Activated CD8-positive, alpha-beta memory T cell treated with anti-CD3 and anti-CD28 coated beads for 24 hours (primary cell): ENCODE measurements at places on chromosomes 12 and 14.

DNA sequence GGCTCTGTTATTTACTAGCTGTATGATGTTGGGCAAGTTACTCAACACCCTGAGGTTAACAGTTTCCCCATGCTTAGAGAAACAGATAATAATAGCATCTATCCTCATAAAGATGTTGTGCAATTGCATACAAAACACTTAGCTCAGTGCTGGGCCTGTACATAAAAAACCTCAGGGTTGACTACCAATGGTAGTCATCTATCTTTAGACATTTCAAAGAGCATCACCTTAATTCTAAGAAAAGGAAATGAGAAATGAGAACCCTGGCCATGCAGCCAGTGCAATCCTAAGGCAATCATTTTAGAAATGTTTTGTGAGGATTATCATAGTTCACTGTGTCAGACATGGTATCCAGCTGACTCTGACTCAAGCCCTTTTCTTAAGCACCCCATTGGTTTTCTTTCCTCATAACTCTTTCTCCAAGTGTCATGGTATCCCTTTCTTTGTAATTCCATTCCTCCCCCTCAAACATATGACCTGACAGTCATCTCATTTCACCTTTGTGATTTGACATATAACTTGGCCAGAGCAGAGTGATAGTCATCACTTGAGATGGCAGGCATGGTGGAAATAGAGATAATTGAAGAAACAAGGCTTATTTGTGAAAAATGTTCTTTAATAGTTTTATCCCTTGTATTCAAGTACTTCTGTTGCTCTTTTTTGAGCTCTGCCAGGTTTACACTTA is 29.5 kb upstream of the OSBPL8 start:
- no peak for DNase-seq

- DNase-seq = no peak
Measured at GRCh38 chr12:27861428-27862167, 81.6 kb upstream of the MANSC4 start.

- no peak for DNase-seq
Measured at GRCh38 chr14:96568621-96569020, 66.4 kb downstream of the PAPOLA start.

DNA sequence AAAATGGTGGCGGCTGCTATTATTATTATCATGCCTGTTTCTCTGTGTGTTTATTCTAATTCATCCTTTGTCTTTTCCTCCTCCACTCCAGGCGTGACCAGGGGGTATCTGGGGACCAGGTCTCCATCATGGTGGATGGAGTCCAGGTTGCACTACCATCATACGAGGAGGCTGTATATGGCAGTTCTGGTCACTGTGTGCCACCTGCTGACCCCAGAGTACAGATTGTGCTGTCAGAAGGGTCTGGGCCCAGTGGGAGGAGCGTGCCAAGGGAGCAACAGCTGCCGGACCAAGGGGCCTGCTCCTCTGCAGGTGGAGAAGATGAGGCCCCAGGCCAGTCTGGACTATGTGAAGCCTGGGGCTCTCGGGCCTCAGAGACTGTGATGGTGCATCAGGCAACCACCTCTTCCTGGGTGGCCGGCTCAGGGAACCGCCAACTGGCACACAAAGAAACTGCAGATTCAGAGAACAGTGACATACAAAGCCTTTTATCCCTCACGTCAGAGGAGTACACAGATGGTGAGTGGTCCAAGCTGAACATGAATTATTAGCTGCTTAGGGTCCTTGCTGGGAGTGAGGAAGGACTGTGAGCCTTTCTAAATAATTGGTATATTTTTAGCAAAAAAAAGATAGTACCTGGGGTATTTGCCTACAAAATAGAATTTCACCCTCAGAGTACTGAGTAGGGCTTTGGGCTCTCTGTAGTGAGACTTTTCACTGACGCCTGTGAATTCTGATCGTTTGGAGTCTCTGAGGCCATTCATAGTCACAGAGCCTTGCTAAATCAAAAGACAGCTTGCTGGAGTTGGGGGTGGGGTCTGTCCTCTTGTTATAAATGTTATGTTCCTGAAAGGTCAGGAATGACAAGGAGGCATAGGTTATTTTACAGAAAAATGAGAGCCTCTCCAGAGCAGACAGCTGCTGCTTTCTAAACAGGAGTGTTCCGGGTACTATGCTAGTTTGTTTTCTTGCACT is 58.1 kb upstream of the SRSF5 start:
- DNase-seq = no peak

GRCh38 chr12:13749389-13749788 is 232.0 kb downstream of the GRIN2B start:
- no peak for DNase-seq

DNA sequence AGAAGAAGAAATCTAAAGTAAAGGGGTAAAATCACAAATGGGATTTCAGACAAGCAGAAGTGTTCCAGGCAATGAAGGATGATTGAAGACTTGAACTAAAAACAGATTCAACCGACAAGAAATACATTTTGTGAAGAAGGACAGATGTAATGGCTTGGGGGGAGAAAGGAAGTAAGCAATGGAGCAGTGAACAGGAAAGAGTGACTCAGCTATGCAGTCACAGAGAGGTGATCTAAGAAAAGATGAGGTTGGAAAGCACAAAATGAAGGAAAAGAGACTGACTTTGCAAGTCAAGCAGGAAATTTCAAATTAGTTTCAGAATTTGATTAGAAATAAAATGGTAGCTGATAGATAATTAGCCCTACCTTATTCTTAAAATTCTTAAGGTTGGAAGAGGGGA is 66.5 kb downstream of the PUS7L start:
- DNase-seq = no peak

- no peak for DNase-seq
Measured at GRCh38 chr12:99722690-99723486, 75.3 kb downstream of the GARIN6 start.

DNA sequence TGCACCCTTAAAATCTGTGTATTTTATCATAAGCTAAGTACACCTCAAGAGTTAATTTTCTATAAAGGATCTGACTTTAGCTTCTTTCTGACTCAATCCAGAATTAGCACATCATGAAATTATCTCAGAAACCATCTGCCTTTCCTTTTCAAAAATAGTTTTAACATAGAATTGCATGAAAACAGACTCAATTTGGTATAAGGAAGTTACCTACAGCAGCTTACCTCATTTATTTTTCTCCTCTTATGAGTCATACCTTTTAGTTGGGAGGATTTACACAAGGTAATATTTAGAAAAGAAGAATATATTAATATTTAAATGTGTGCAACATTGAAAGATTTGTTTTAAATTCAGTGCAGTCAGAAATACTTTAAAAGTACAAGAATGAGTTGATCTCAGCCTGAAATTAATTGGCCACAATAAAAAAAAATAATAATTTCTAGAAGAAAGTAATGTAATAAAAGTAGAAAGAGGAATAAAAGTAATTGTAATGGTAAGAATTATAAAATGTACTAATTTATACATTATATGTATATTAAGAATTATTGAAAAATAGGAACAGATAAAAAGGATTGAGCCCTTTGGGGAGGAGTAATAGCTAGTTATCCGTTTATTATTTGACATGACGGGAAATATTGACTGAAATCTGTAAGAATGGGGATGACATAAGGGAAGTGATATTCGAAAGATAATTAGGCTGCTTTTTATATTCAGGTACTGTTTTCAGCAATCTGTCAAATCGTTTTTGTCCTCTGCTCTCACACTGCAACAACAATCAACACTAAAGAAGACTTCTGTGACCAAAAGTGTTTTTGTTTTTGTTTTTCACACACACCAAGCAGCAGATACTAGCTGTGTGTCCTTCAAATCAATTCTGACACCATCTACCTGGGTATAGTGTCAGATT is 20.5 kb downstream of the ADAM21 start:
- DNase-seq = no peak
